ENCODE measurements at places on chromosomes 6 and 20. TPM values are rescaled to one million over a fixed set of nuclear protein-coding genes. Genes with fewer than 3 reads are reported as not detected.

Gene PTPRK
- total RNA-seq: 36.0 TPM

- no peaks in the 10 kb centered on the region for H3K4me1 ChIP-seq
- no peak for DNase-seq
- no peak overlapping the region for H3K27ac ChIP-seq
- no peaks in the 10 kb centered on the region for H3K36me3 ChIP-seq
Observed at GRCh38 chr6:80129485-80129884, 23.0 kb downstream of the BCKDHB start.

DNA sequence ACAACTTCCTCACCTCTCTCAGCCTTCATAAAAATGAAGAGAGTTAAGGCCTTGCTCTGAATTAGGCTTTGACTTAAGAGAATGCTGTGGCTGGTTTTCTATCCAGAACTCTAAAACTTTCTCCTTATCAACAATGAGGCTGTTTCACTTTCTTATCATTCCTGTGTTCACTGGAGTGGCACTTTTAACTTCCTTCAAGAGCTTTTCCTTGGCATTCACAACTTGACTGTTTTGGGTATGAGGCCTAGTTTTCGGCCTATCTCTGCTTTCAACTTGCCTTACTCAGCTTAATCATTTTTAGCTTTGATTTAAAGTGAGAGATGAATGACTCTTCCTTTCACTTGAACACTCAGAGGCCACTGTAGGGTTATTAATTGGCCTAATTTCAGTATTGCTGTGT is 4.3 kb upstream of the LOC128125822 start:
- DNase-seq: no peak
- H3K4me1 ChIP-seq: peaks cover 3% of the 10 kb centered on the region
- H3K27me3 ChIP-seq: no peaks in the 10 kb centered on the region

Gene CPXM1
- not detected for total RNA-seq

- H3K4me1 ChIP-seq: peaks cover 17% of the 10 kb centered on the region
- no peak for DNase-seq
- no peaks in the 10 kb centered on the region for H3K36me3 ChIP-seq
- no peak overlapping the region for H3K4me3 ChIP-seq
Observed at GRCh38 chr6:107607116-107607515, 117.2 kb downstream of the SOBP start.

DNA sequence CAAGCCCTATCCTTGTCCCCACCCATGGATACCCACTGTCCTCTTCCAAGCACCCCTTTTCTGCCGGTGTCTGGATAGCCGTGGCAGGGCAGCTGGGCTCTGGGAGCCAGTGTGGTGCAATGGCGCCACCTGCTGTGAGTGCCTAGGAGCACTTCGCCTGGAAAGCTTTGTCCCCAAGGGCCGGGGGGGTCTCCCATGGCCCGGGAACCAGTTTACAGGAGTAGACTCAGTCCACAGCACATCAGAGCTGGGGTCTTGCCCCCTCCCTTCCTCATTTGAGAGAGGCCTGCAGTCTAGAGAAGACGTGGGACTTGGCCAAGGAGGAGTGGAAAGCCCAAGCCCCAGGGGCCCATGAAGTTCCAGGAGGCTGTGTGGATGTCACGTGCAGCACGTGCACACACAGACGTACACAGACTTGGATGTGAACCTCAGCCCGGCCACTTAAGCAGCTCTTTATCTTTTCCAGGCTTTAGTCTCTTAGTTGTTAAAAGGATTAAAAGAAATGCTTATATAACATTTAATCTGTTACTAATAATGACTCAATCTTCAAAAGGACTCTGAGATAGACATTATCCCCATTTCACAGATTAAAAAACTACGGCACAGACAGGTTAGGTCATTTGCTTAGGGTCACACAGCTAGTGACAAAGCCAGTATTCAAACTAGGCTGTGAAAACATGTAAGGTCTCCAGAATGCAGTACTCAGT is 40.9 kb upstream of the CDH22 start:
- H3K27me3 ChIP-seq: no peaks in the 10 kb centered on the region
- peaks cover 17% of the 10 kb centered on the region for H3K36me3 ChIP-seq
- no peaks in the 10 kb centered on the region for H3K4me1 ChIP-seq
- no peak overlapping the region for H3K4me3 ChIP-seq

Gene C6orf58
- total RNA-seq: not detected

GRCh38 chr6:15433511-15433861 is 187.6 kb downstream of the JARID2 start:
- no peaks in the 10 kb centered on the region for H3K27me3 ChIP-seq
- H3K4me3 ChIP-seq: no peak overlapping the region
- peaks cover 45% of the 10 kb centered on the region for H3K4me1 ChIP-seq
- no peaks in the 10 kb centered on the region for H3K36me3 ChIP-seq

DNA sequence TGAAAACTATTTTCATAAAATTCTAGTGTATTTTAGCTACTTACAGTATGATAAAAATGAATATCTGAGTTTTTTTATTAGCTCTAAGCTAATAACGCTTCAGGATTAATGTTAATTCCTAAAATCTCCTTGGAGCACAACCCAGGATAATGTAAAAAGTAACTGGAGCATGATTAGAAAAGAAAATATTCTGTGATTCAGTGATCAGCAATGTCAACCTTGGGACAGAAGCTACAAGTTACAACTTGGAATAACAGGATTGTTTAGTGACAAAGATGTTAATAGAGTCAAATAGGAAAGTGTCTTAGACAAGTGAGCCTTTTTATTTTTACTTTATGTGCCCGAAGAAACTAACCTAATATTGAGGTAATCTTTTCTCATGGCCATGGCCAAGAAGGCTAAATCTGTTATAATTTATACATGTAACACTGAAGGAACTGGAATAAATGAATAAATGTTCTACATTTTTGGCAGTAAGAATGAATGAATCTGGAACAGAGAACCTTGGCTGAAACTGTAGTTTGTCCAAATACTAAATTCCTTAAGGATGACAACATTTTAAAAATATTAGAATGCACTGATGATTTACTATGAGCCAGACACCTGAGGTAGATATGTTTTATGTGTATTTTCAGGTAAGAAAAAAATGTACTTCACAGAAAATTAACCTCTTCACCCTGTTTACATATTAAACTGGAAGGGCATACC is 994.0 kb downstream of the GRIK2 start:
- no peak overlapping the region for H3K4me3 ChIP-seq
- no peaks in the 10 kb centered on the region for H3K27me3 ChIP-seq
- no peaks in the 10 kb centered on the region for H3K36me3 ChIP-seq
- no peak for DNase-seq

- no peak overlapping the region for H3K27ac ChIP-seq
- no peaks in the 10 kb centered on the region for H3K4me1 ChIP-seq
- no peak for DNase-seq
- peak overlapping the region; percentile 43 for H3K4me3 ChIP-seq
- H3K27me3 ChIP-seq: no peaks in the 10 kb centered on the region
Observed at GRCh38 chr6:156557251-156557910, 219.8 kb upstream of the ARID1B start.

Gene COL19A1
- not detected for total RNA-seq

DNA sequence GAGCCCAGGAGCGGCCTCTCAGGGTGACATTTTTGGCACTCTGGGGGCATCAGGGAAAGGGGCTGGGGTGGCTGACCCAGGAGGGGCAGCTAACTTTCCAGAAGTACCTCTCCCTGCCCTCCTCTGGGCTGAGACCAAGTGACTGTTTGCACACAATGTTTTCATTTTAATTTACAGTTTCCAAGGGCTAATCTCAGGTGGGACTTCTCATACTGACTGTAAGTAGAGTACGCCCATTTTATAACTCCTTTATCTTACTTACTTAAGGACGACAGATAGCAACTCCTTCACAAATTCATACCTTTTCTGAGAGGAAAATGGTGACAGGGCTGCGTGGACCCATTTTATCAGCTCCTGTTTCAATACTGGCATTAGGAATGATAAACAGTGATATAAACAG is 172.9 kb upstream of the EXOC2 start:
- H3K27me3 ChIP-seq: no peaks in the 10 kb centered on the region
- no peak overlapping the region for H3K4me3 ChIP-seq
- no peaks in the 10 kb centered on the region for H3K4me1 ChIP-seq
- H3K36me3 ChIP-seq: no peaks in the 10 kb centered on the region

DNA sequence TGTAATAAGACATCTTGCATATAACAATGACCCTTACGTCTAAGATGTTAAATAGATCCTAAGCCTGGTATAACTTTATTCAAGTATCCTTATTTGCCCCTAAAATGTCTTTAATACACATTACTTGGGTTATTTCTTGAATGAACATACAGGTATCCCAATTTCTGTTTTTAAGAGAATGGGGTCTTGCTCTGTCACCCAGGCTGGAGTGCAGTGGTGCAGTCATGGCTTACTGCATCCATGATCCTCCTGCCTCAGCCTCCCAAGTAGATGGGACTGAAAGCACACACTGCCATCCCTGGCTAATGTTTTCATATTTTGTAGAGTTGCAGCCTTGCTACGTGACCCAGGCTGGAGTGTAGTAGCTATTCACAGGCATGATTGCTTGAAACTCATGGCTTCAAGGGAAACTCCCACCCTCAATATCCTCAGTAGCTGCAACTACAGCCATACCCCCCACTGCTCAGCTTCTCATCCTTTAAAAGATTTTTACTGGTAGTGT is 10.4 kb upstream of the ZNFX1 start:
- no peaks in the 10 kb centered on the region for H3K4me1 ChIP-seq
- no peaks in the 10 kb centered on the region for H3K27me3 ChIP-seq
- H3K36me3 ChIP-seq: peaks cover 71% of the 10 kb centered on the region
- DNase-seq: no peak

- H3K27ac ChIP-seq: no peak overlapping the region
- H3K4me1 ChIP-seq: no peaks in the 10 kb centered on the region
- H3K4me3 ChIP-seq: no peak overlapping the region
- no peak for DNase-seq
- H3K27me3 ChIP-seq: no peaks in the 10 kb centered on the region
Observed at GRCh38 chr6:36160147-36160760, 29.9 kb downstream of the MAPK13 start.

GRCh38 chr20:58497724-58498469 is 17.3 kb downstream of the APCDD1L start:
- DNase-seq: no peak
- H3K27ac ChIP-seq: no peak overlapping the region
- H3K4me1 ChIP-seq: no peaks in the 10 kb centered on the region
- no peaks in the 10 kb centered on the region for H3K36me3 ChIP-seq
- H3K27me3 ChIP-seq: no peaks in the 10 kb centered on the region

Gene SLC26A8
- total RNA-seq: 0.28 TPM

GRCh38 chr6:158668707-158669103 is 18.9 kb downstream of the SYTL3 start:
- H3K4me1 ChIP-seq: no peaks in the 10 kb centered on the region
- DNase-seq: no peak
- H3K36me3 ChIP-seq: no peaks in the 10 kb centered on the region
- no peaks in the 10 kb centered on the region for H3K27me3 ChIP-seq

GRCh38 chr6:121235386-121235785 is 98.9 kb downstream of the TBC1D32 start:
- H3K4me3 ChIP-seq: no peak overlapping the region
- H3K4me1 ChIP-seq: no peaks in the 10 kb centered on the region
- no peak for DNase-seq
- H3K36me3 ChIP-seq: no peaks in the 10 kb centered on the region

DNA sequence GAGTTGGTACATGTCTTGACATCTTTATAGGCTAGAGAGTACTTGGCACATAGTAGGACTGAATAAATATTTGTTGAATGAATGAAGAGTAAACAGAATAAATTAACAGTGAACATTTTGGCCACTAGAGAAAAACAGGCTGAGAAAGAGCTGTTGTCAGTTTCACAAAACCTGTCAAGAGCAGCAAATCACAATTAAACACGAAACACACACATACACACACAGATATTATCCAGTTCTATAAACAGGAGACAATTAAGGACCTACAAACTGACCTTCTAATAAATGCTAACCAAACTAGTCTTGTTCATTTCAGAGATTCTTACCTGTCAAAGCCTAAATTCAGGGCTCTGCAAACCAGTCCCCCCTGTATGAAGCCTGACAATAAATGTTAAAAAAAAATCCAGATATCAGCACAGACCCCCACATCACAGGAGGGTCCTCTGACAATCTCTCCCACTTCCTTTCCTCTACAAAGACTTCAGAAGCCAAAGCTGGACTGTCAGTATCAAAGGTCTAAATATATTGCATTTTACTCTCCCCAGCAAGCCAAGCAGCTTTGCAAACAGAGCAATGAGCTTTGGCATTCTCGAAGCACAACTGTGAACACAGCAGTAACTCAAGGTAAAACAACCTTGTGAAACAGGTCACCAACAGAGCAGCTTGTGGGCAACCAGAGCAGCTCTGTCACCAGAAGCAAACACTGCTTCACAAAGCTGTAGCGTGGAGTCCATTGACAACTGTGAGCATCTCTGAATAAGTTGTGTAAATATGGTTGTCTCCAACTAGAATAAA is 229.9 kb downstream of the TBXT start:
- DNase-seq: no peak
- no peaks in the 10 kb centered on the region for H3K36me3 ChIP-seq
- no peaks in the 10 kb centered on the region for H3K27me3 ChIP-seq
- H3K4me1 ChIP-seq: no peaks in the 10 kb centered on the region
- H3K27ac ChIP-seq: no peak overlapping the region

Measured in thoracic aorta (tissue), 2 donors.